T-helper 9 cell (primary cell): ENCODE measurements at places on chromosomes 4 and X.

GRCh38 chr4:169084954-169085353 is 74.9 kb upstream of the CBR4 start:
- no peak for DNase-seq

- DNase-seq = no peak
Observed at GRCh38 chrX:139566981-139567380, 36.4 kb downstream of the F9 start.

DNA sequence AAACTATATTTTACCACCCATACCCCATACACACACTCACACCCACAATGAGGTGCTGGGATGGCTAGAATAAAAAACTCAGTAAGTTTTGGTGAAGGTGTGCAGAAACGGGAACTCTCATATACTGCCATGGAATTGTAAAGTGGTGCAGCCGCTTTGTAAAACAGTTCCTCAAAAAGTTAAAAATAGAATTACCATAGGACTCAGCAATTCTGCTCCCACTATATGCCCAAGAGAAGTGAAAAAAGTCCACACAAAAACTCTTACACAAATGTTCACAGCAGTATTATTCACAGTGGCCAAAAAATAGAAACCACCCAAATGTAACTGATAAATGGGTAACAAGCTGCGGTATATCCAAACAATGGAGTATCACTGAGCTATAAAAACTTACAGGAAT is 6.5 kb downstream of the CENPU start:
- no peak for DNase-seq

DNA sequence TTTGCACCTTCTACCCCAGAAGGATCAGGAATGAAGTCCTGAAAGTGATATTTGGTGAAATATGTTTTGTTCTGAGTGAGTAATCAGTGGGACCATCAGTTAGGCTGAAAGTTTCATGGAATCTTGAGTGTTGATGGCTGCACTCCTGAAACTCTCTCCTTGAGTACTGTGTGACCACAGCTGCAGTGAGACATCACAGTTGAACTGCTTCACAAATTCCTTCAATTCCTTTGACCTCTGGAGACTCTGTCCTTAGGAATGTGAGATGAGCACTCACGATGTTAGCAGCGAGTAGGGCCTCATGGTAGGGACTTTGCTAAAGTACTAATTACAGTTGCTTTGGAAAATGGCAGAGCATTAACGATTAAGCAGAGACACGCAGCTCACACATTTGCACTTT is 142.9 kb upstream of the SLC4A4 start:
- no peak for DNase-seq

DNA sequence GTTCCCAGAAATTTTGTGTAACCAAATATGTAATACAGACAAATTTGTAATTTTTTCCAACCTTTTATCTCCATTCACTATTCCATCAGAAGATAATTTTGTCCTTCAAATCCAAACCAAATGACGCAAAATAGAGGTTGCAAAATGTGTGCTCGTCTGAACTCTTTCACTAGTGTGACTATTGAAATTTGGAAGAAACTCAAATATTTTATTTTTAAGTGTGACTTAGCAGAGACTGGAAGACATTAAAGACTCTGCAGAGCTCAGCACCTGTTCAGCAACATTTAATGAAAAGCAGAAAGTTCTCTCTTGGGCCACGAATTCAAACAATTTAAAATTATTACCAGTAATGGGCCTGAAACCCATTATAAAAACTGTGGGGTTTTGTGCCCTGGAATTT is 30.0 kb upstream of the APELA start:
- DNase-seq = no peak

DNA sequence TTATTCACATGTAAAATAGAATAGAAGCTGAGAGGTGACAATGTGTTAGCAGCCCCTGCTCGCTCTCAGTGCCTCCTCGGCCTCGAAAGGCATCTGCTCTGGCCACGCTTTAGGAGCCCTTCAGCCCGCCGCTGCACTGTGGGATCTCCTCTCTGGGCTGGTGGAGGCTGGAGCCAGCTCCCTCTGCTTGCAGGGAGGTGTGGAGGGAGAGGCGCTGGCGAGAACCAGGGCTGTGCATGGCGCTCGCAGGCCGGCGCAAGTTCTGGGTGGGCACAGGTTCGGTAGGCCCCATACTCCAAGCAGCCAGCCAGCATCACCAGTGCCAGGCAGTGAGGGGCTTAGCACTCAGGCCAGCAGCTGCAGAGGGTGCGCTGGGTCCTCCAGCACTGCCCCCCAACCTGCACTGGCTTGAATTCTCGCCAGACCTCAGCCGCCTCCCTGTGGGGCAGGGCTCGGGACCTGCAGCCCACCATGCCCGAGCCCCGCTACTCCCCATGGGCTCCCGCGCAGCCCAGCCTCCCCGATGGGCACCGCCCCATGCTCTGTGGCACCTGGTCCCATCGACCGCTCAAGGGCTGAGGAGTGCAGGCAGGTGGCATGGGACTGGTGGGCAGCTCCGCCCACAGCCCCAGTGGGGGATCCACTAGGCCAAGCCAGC is 1346.7 kb upstream of the IGFBP7 start:
- DNase-seq = no peak

GRCh38 chrX:15242899-15243555 is 26.9 kb downstream of the ASB9 start:
- peak; percentile 6 for DNase-seq

GRCh38 chr4:125911481-125911880 is 596.7 kb downstream of the FAT4 start:
- no peak for DNase-seq

- no peak for DNase-seq
Observed at GRCh38 chr4:5992828-5993321, 25.4 kb downstream of the C4orf50 start.

DNA sequence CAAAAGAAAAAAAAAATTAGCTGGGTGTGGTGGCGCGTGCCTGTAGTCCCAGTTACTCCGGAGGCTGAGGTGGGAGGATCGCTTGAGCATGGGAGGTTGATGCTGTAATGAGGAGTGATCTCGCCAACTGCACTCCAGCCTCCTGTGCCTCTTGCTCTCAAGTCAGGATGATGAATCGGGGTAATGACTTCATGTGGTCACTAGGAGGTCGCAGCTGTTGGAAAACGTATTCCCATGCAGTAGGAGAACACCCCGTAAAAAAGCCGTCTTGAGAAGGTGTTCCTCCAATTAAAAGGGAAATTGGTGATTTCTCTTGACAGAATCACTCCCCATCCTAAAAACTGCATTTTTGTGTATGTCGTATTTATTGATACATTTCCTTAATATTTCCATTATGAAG is 2.2 kb downstream of the CCNB3 start:
- no peak for DNase-seq

DNA sequence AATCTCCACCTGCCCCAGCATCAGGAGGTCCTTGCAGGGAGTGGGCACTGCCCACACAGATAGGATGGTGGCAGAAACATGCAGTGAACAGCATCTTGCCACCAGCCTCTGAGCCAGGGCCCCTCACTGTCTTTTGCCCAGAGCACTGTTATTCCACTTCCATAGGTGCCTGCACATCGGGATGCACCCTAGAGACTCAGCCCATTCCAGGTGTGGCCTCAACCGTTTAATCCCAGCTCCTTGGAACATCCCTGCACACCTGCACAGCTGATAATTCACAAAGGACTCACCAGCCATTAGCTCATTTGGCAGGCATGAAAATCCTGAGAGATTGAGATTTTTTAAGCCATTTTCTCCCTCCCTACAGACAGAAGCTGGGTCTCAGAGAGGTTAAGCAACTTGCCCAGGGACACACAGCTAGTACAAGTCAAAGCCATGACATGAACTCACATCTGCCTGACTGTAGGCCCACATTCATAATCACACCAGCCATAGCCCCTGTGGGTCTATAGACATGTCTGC is 116.3 kb downstream of the EFNB1 start:
- no peak for DNase-seq

DNA sequence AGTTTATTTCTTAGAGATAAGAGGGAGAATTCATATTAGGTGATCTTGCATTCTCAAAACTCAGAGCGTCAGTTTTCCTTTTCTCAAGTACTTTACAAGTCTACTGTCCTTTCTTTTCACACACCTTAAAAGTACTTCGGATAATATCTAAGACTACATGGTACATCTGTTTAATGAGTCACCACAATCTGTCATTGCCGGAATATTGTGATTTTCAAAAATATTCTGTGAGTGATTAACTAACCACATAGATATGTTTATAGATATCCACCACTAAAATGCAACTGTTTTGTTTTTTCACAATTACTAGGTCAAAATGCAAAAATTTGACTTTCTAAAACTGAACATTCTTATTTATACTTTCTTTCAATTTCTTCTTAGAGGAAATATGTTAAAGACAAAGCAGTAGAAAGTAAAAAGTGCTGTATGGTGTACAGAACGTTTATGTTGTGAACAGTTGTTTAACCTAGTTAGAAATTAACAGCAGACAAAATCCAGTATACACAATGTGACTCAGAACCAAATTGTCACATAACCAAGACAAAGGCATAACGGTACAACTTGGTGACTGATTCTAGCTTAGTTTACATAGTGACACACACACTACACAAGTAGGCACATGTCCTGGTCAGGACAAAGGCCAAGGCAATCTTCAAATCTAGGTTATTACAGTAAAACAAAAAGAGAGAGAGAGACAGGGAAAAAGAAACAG is 482.9 kb downstream of the NAF1 start:
- DNase-seq = no peak

GRCh38 chr4:163694385-163694784 is 199.9 kb downstream of the TMA16 start:
- DNase-seq = no peak

DNA sequence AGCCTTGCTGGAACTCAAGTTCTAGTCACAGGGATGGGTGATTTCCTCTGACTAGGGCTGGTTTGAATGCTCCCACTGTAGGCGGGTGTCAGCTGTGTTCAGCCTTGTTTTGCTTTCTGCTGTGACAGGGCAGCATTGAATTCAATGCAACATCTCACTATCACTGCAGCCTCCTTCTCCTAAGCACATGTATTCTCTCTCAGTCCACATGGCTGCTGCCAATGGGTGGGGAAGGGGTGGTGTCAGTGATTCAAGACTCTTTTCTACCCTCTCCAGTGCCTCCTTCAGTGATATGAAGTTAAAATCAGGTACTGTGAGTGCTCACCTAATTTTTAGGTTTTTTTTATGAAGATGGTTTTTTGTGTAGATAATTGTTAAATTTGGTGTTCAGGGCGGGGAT is 46.3 kb downstream of the COL4A5 start:
- DNase-seq = no peak

DNA sequence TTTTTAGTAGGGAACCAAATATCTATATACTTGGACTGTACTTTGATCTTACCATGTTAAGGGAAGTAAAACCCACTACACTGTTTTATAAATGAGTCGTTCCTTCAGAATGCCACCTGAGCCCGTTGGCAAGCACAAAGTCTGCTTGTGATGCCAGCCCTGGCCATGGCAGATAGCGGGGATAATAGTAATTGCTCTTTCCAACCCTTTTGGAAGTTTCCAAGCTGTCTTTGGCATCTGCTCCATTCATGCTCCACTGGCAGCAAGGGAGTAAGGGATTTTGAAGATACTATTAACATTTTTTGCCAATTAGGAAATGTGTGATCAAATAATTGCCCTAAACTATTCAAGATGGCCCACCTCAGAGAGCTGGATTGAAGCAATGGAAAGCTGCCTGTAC is 689.2 kb upstream of the SLIT2 start:
- no peak for DNase-seq

GRCh38 chr4:159455675-159456237 is 352.9 kb downstream of the RAPGEF2 start:
- DNase-seq = no peak

DNA sequence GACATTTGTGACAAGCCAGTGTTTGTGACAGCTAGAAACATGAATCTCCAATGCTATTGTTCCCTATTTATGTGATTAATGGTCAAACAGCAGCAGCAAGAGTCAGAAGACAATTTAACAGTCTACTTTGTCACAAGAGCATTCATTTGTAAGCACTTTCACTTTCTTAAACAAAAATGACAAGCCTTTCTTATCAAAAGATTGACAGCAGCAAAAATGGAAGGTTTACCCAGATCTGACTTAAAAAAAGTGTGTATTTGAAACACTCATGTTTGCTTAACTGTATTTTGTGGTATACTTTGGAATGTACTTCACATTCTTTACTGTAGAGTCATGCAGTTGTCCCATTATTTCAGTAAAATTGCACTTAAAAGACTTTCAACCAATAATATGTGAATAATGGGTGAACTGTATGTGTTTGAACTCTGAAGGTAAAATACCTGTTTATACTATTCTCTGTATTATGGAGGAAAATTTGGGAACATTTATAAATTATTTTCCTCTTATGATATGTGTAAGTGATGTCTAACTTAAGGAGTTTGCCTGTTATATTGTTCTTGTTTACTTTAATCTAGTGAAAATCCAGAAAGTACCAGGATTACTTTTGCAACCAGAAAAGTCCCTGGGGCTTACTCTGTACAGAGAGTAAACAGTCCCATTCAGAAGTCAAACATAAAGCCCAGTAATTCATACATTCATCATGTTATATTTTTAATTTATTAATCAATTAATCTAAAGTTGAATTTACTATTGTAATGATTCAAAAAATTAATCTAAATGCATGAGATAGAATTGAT is 314.9 kb upstream of the TRAM1L1 start:
- no peak for DNase-seq

- DNase-seq = no peak
Observed at GRCh38 chr4:48138511-48138910, 4.5 kb upstream of the TXK start.

DNA sequence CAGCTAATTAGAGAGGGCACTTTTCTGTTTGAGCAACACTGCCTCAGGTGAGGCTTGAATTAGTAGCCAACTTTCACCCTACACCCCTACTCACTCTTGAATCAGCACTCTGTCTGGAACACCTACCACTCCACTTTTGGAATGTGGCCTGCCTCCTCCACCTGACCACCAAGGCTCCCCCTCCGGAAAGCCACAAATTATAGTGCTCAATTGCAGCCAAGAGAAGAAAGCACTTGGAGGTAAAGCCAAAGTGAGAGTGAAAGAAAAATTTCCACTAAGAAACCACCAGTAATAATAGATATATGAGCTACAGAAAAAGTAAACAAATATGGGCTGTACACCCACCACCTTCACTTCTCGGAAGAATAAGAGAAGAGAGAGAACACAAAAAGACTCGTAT is 41.1 kb downstream of the PPP3CA start:
- DNase-seq = no peak

DNA sequence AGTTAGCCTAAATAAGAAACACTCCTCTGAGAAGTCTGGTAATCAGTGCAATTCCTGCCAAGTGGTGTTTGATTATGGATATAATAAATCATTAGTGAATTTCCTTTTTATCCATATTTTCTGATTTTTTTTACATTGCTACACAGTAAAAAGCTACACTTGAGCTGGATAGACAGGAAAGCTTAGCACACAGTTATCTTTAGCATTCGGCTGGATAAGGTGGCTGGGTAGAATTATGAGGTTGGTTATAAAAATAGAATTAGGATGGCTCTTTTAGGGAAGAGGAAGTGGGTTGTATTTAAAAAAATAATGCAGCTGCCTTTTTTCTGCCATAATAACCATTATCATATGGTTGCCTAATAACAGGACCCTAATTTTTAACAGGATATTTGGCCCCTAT is 460.6 kb downstream of the NAF1 start:
- no peak for DNase-seq

GRCh38 chr4:171876636-171877035 is 63.4 kb downstream of the GALNTL6 start:
- DNase-seq = no peak

- no peak for DNase-seq
Observed at GRCh38 chr4:73257651-73258435, 755 bp downstream of the ANKRD17 start.

GRCh38 chr4:142567620-142568451 is 278.3 kb downstream of the INPP4B start:
- DNase-seq = no peak

- no peak for DNase-seq
Observed at GRCh38 chr4:140790171-140790570, 34.0 kb upstream of the TBC1D9 start.
